ENCODE measurements at places on chromosomes 6 and 20.

GRCh38 chr6:154134471-154135147 is 95.6 kb downstream of the OPRM1 start:
- H3K4me3 ChIP-seq, result no peak overlapping the region
- no peaks in the 10 kb centered on the region for H3K27me3 ChIP-seq
- no peak overlapping the region for H3K27ac ChIP-seq

GRCh38 chr6:106890447-106890846 is 84.1 kb downstream of the CD24 start:
- H3K27ac ChIP-seq, result no peak overlapping the region
- no peak overlapping the region for H3K4me3 ChIP-seq
- no peaks in the 10 kb centered on the region for H3K36me3 ChIP-seq
- no peaks in the 10 kb centered on the region for H3K27me3 ChIP-seq
- no peak for DNase-seq

GRCh38 chr6:17297271-17298080 is 16.3 kb downstream of the RBM24 start:
- no peak overlapping the region for H3K4me3 ChIP-seq
- H3K27me3 ChIP-seq, result no peaks in the 10 kb centered on the region
- DNase-seq, result no peak
- H3K27ac ChIP-seq, result no peak overlapping the region
- peaks cover under 1% of the 10 kb centered on the region for H3K36me3 ChIP-seq
- H3K4me1 ChIP-seq, result no peaks in the 10 kb centered on the region

GRCh38 chr6:169323221-169323620 is 69.6 kb upstream of the THBS2 start:
- H3K27ac ChIP-seq, result no peak overlapping the region
- H3K27me3 ChIP-seq, result no peaks in the 10 kb centered on the region
- DNase-seq, result no peak
- no peak overlapping the region for H3K4me3 ChIP-seq

GRCh38 chr6:150567380-150567779 is 32.3 kb upstream of the PLEKHG1 start:
- no peak for DNase-seq
- peaks cover 7% of the 10 kb centered on the region for H3K27me3 ChIP-seq
- H3K4me3 ChIP-seq, result no peak overlapping the region

DNA sequence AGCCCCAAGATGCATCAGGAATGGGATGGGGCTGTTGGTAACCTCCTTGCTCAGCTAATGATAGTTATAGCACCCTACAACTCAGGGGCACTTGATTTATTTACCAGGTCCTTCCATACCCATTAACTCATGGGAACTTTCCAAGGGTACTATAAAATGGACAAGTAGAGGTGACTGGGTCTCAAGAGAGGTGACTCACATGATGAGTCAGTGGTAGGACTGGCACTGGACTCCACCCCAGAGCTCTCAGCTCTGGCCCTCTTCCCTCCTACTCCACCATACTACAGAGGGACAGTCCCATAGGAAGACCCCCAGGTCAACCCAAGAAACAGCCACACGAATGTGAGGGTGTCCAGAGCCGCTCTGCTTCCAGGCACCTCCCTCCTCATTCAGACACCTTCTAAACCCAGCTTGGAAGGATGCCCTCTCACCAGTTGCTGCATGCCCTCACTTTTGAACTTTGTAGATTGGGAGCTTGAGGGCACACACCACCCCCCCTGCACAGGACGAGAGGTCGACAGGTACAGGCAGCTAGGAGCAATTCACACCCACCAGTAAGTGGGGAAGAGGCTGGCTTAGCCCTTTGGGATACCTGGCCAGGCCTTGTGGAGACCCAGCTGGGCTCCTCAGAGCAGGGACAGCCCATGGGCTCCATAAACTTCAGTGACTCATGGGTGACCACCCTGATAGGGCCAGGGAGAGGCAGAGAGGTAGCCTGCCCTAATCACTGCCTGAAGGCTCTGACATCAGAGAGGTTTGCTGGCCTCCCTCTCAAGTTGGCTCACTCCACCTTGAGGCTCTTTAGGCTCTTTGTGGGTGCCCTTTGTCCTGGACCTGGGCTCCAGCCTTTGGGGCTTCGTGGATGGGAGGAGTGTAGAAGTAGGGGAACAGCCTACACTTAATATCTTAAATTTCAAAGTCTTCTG is 81.6 kb upstream of the MLN start:
- no peaks in the 10 kb centered on the region for H3K36me3 ChIP-seq
- H3K4me3 ChIP-seq, result peak overlapping the region; percentile 41
- no peaks in the 10 kb centered on the region for H3K27me3 ChIP-seq
- no peaks in the 10 kb centered on the region for H3K4me1 ChIP-seq
- H3K27ac ChIP-seq, result no peak overlapping the region

DNA sequence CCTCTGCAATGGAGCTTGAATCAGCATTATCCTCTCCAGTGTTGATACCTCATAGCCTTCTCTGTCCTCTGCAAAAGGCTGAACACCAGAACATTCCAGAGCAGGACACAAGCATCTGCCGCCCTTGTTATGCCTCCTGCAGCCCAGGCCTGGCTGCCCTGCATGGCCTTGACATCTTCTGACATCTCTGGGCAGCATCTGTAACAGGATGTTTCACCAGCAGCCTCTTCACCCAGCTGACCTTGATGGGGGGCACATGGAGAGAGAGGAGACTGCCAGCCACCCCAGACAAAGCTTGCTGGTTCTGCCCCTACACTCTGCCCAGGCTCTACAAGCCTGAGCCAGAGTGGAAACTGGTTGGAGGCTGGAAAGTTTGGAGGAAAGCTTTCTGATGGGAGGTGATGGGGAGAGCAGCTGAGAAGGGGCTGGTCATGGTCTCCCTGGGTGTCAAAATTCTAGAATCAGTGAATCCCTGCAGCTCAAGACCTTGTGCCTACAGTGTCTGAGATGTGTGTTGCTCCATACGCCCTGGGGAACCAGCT is 145.1 kb downstream of the MRPL14 start:
- DNase-seq, result no peak
- no peak overlapping the region for H3K27ac ChIP-seq
- no peaks in the 10 kb centered on the region for H3K4me1 ChIP-seq
- no peaks in the 10 kb centered on the region for H3K27me3 ChIP-seq
